ENCODE measurements at places on chromosomes 6 and 20. TPM values are rescaled to one million over a fixed set of nuclear protein-coding genes. Genes with fewer than 3 reads are reported as not detected.

DNA sequence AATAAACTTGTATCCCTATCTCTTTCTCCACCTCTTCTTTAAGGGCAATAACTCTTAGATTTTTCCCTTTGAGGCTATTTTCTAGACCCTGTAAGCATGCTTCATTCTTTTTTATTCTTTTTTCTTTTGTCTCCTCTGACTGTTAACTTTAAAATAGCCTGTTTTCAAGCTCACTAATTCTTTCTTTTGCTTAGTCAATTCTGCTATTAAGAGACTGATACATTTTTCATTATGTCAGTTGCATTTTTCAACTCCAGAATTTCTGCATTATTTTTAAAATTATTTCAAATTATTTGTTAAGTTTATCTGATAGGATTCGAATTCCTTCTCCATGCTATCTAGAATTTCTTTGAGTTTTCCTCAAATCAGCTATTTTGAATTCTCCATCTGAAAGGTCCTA, 84.0 kb downstream of the CFAP61 start:
- no peaks in the 10 kb centered on the region for H3K36me3 ChIP-seq
- no peaks in the 10 kb centered on the region for H3K4me1 ChIP-seq
- H3K4me3 ChIP-seq = no peak overlapping the region
- no peak overlapping the region for H3K27ac ChIP-seq
- H3K27me3 ChIP-seq = no peaks in the 10 kb centered on the region

The ANGPT4 gene
- not detected for total RNA-seq

GRCh38 chr6:18034798-18035202, 47.4 kb upstream of the KIF13A start:
- no peak overlapping the region for H3K4me3 ChIP-seq
- H3K4me1 ChIP-seq = peaks cover 3% of the 10 kb centered on the region
- DNase-seq = no peak
- no peak overlapping the region for H3K27ac ChIP-seq

DNA sequence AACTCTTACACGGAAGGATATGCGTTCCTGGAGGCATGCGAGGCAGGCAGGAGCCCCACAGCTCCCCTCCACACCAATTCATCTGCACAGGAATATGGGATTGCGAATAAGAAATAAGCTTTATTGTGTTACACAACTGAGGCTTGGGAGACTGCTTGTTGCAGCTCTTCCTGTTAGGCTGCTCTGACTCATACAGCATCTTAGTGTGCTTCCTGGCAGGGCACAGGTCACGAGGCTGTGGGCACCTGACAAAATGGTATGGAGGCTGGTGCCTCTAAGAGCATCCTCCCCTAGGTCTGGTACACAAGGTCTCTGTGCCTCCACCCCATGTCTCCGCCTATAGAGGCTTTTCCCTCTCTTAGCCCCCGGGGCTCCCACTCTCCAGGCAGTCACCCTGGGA, 6.8 kb downstream of the SLC22A3 start:
- peak; percentile 30 for DNase-seq
- H3K4me3 ChIP-seq = no peak overlapping the region
- H3K27ac ChIP-seq = no peak overlapping the region
- no peaks in the 10 kb centered on the region for H3K36me3 ChIP-seq

- H3K27ac ChIP-seq = no peak overlapping the region
- H3K36me3 ChIP-seq = no peaks in the 10 kb centered on the region
- peaks cover 92% of the 10 kb centered on the region for H3K27me3 ChIP-seq
- H3K4me1 ChIP-seq = peaks cover 9% of the 10 kb centered on the region
- no peak for DNase-seq
- H3K4me3 ChIP-seq = no peak overlapping the region
Observed at GRCh38 chr20:25073544-25073943, 8.4 kb downstream of the VSX1 start.

The NRM gene
- total RNA-seq = 5.8 TPM

GRCh38 chr6:163355426-163355991, 59.0 kb upstream of the QKI start:
- H3K36me3 ChIP-seq = no peaks in the 10 kb centered on the region
- H3K4me1 ChIP-seq = peaks cover 26% of the 10 kb centered on the region
- peak; percentile 85 for DNase-seq
- H3K4me3 ChIP-seq = peak overlapping the region; percentile 57
- peak overlapping the region; percentile 74 for H3K27ac ChIP-seq

DNA sequence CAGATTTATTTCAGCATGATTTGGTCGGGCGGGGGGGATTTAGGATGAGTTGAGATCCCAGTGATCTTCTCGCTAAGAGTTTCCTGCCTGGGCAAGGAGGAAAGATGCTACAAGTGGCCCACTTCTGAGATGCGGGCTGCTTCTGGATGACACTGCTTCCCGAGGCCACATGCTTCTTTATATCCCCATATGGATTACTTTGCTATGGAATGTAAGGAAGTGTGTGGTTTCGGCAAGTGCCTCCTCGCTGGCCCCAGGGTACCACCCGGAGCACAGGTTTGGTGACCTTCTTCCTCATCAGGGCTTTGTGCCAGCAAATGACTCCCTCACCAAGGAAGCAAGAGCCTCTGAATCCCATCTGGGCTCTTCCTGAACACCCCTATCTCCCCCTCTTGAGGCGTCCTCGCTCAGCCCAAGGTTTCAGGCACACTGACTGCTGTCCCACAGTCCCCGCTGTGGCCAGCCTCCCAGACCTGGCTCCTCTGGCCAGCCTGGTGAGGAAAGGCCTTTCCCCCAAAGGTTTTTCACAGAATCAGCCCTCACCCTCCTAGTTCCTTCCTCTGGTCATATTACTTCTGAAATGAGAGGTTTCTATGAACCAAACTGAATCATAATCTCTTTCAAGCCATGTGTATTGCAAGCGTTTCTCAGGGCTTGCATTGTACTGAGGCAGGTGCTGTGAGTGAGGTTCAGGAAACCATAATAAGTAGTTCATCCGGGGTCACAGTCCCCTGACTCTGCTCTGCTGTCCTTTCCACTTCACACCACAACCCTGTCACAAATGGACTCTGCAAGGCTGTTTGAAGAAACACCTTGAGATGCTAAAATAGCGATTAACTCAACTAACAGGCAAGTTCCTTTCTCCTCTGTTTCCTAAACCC, 41.7 kb upstream of the IL17A start:
- no peak overlapping the region for H3K4me3 ChIP-seq
- H3K36me3 ChIP-seq = no peaks in the 10 kb centered on the region
- peaks cover 7% of the 10 kb centered on the region for H3K27me3 ChIP-seq
- no peak overlapping the region for H3K27ac ChIP-seq
- H3K4me1 ChIP-seq = no peaks in the 10 kb centered on the region

GRCh38 chr20:19701429-19701828, 56.6 kb upstream of the RIN2 start:
- peaks cover 10% of the 10 kb centered on the region for H3K4me1 ChIP-seq
- no peak for DNase-seq
- H3K27ac ChIP-seq = no peak overlapping the region

DNA sequence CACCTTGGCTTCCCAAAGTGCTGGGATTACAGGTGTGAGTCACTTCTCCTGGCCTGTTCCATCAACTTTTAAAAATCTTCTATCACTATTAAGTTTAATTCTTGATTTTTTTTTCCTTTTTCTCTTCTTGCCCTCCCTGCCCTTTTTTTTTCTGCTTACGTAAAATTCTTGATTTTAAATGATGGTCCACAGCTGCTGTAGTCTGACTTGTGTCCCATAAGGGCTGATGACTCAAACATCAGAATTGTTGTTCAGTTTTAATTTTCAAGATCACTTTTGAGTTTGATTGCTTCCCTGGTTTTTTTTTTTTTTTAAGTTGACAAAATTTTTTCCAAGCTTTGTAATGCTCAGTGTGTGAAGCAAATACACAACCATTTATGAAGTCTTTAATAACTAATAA, 61.9 kb downstream of the CBFA2T2 start:
- H3K4me3 ChIP-seq = no peak overlapping the region
- DNase-seq = no peak
- H3K27me3 ChIP-seq = no peaks in the 10 kb centered on the region
- no peak overlapping the region for H3K27ac ChIP-seq
- H3K4me1 ChIP-seq = peaks cover 14% of the 10 kb centered on the region
- no peaks in the 10 kb centered on the region for H3K36me3 ChIP-seq

The GPX5 gene
- not detected for total RNA-seq

The CCDC170 gene
- 0.11 TPM for total RNA-seq

DNA sequence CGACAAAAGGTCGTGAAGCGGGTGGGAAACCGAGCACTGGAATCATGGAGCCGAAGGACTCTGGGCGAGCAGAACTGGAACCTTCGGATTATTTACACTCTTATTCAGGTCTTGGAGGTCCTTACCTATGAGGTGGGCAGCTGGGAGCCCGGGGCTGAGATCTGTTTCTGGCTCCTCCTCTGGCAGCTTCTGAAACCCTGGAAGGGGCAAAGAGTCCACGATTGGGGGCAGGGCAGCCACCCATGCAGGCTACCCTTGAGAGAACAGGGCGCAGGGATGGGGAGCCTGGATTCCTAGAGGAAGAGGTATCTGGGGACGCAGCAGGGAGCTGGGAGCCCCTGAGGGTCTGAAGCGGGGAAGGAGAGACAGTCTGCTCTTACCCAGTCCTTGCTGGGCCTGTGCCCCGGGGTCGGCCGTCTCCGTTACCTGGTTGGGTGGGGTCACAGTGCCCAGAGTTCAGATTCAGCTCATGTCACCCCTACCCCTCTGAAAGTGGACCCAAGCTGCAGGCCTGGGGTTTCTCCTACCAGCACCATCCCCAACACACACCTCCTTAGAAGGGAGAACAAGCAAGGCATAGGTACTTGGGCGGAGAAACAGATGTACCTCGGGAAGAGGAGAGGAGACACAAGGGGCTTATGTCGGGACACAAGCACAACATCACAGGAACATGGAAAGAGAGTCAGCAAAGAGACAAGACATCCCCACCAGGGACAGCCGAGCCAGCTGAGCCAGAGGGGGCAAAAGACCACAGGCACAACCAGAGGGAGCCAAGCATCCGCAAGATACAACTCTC, 592 bp downstream of the LTB start:
- H3K4me1 ChIP-seq = peaks cover 4% of the 10 kb centered on the region
- H3K4me3 ChIP-seq = peak overlapping the region; percentile 97
- no peak for DNase-seq
- no peak overlapping the region for H3K27ac ChIP-seq
- H3K27me3 ChIP-seq = no peaks in the 10 kb centered on the region
- H3K36me3 ChIP-seq = no peaks in the 10 kb centered on the region

DNA sequence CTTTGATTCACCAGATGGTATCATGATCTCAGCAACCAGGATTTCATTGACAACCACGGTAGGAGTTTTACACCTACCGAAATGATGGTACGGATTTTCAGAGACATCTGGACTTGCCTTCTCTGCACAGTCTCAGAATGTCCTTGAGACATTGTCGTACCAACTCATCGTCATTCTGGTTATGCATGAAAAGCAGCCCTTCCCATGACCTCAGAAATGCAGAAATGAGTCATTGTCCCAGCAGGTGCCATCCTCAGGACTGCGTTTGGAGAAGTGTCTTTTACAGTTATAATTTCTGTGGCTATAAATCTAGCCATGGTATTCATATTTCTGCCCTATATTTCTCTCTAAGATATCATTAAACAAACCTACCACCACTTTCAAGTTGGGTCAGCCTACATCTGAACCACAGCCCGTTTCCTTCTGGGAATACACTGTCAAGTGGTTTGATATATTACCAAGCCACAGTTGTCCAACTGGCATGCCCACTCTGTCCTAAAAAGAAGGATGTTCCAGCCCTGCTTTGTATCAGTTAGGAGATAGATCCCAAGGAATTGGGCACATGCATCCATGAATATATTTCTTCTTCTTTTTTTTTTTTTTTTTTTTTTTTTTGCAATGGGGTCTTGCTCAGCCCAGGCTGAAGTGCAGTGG, 7.5 kb upstream of the BFSP1 start:
- DNase-seq = peak; percentile 34
- H3K4me3 ChIP-seq = no peak overlapping the region
- H3K36me3 ChIP-seq = no peaks in the 10 kb centered on the region
- H3K4me1 ChIP-seq = peaks cover 17% of the 10 kb centered on the region

The SLC32A1 gene
- total RNA-seq = not detected

The TRPC4AP gene
- 57.0 TPM for total RNA-seq

The C6orf52 gene
- not detected for total RNA-seq

DNA sequence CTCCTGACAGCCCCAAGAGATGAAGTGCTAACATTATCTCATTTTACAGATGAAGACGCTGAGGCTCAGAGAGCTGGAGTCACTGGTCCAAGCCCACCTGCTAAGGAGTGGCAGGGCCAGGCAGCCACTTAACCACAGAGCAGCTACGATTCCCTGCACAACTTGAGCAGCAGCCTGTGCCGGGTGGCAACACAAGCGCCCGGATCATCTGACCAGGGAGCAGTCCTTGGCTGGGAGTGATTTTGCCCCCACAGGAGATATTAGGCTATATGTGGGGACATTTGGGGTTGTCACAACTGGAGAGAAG, 93.2 kb upstream of the PTPN1 start:
- H3K36me3 ChIP-seq = no peaks in the 10 kb centered on the region
- no peak overlapping the region for H3K4me3 ChIP-seq

- H3K4me1 ChIP-seq = peaks cover 54% of the 10 kb centered on the region
- no peak overlapping the region for H3K4me3 ChIP-seq
- H3K36me3 ChIP-seq = no peaks in the 10 kb centered on the region
- no peaks in the 10 kb centered on the region for H3K27me3 ChIP-seq
Observed at GRCh38 chr20:49696594-49696993, 17.1 kb downstream of the B4GALT5 start.

GRCh38 chr20:47500554-47500953, 1.1 kb upstream of the NCOA3 start:
- no peaks in the 10 kb centered on the region for H3K36me3 ChIP-seq
- no peaks in the 10 kb centered on the region for H3K27me3 ChIP-seq
- peak overlapping the region; percentile 76 for H3K27ac ChIP-seq
- DNase-seq = peak; percentile 8
- H3K4me1 ChIP-seq = 0 out of 2 replicates have a peak, but pooled peaks cover 8% of the 10 kb centered on the region

DNA sequence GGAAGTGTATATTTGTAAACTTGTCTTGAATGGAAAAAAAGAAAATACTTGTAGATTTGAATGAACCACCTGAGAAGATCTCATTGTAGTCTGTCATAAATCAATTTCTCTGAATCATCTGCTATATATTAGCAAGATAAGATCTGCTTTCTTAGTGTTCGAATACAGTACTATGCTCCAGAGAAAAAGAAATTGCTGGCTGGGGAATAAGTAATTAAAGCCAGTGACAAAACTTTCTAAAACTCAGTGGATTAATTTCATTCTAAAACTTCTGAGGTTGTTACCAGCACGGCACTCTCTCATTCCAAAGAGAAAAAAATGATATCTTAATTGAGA, 22.4 kb upstream of the MROH8 start:
- peak; percentile 40 for DNase-seq
- H3K4me3 ChIP-seq = peak overlapping the region; percentile 59
- H3K27me3 ChIP-seq = no peaks in the 10 kb centered on the region
- H3K27ac ChIP-seq = peak overlapping the region; percentile 84

The GATA5 gene
- not detected for total RNA-seq

- no peak for DNase-seq
- H3K27ac ChIP-seq = no peak overlapping the region
- H3K36me3 ChIP-seq = no peaks in the 10 kb centered on the region
- no peaks in the 10 kb centered on the region for H3K4me1 ChIP-seq
Observed at GRCh38 chr6:22657352-22657980, 88.1 kb downstream of the HDGFL1 start.

GRCh38 chr6:85775883-85776282, 133.2 kb upstream of the SYNCRIP start:
- H3K27ac ChIP-seq = no peak overlapping the region
- no peaks in the 10 kb centered on the region for H3K27me3 ChIP-seq
- H3K4me1 ChIP-seq = no peaks in the 10 kb centered on the region
- H3K36me3 ChIP-seq = no peaks in the 10 kb centered on the region

All from GM23248 (cell line).